ENCODE measurements at places on chromosomes 1 and 21.

- DNase-seq, result no peak
Measured at GRCh38 chr1:20446796-20447195, 39.2 kb downstream of the CAMK2N1 start.

GRCh38 chr1:202945483-202945882 lies 12.6 kb downstream of the ADIPOR1 start:
- DNase-seq, result no peak

GRCh38 chr21:41043014-41043413 lies 124.9 kb upstream of the BACE2 start:
- DNase-seq, result no peak

DNA sequence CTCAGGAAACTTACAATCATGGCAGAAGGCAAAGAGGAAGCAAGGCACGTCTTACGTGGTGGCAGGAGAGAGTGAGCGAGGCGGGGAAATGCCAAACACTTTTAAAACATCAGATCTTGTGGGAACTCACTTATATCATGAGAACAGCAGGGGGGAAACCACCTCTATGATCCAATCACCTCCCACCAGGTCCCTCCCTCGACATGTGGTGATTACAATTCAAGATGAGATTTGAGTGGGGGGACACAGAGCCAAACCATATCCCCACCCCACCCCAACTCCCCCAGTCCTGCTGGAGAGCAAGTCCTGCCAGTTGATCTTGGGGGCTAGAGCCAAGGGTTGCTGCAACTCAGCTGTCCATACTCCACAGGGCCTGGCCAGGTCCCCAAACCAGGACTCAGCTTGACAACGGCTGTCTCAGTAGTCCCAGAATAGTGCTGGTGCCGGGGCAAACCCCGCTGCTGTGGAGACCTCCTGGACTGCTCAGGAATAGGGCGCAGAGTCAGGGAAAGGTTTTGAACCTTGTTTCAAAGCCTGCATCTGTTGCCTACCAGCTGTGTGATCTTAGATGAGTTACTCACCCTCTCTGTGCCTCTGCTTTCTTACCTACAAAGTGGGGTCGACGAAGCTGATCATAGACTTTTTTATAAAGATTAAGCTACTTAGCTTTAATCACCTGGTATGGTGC lies 79.5 kb downstream of the STUM start:
- no peak for DNase-seq

GRCh38 chr1:94093396-94093795 lies 27.6 kb downstream of the ABCA4 start:
- DNase-seq, result no peak

DNA sequence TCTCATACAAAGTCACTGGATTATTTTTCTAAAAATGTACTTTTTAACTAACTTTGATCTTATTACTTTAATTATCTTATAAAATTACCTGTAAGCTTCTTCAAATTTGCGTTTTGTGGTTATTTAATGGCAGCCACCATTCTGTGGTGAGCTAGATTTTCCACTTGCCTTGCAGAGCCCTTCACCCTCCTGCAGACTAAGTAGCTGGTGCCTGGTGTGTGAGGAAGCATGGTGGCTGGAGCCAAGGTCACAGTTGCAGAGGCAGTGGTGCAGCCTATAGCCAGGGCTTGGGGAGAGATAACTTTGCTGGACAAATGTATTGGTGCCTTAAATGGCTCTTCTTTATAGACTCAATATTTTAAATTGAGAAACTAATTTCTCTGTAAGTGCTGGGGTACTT lies 11.2 kb upstream of the CD84 start:
- no peak for DNase-seq

DNA sequence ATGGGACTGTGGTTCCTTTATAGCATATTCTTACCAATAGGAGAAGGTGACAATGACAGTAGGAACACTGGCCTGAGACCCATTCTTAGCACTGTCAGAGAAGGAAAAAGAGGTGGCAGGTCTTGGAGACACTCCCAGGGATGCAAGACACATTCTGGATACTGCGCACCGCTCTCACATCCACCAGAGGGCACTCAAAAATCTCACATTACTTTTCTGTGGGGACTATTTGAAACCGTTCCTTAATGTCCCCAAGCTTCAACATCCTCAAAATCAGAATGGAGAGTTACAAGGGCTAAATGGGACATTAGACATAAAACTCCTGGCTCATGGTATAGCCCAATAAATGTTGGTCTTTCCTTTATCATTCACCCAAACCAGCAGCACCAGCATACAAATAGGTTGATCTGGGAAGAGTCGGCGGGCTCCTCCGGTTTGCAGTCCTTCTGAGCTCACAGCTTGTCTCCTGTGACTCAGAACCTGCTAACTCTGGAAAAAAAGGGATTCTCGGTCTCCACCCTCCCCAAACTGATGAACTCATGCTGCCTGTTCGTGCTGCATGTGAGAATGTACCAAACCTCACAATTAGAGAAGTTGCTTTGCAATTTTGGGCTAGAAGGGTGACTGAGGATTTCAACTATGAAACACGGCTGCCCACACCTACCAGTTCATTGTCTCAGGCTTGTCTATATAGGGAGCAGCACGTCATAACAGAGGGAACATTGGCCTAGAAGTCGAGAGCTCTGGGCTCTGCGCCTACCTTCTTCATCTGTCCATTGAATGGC lies 40.2 kb downstream of the IL12RB2 start:
- peak; percentile 41 for DNase-seq

GRCh38 chr21:30340714-30341573 lies 3.5 kb upstream of the KRTAP27-1 start:
- no peak for DNase-seq

DNA sequence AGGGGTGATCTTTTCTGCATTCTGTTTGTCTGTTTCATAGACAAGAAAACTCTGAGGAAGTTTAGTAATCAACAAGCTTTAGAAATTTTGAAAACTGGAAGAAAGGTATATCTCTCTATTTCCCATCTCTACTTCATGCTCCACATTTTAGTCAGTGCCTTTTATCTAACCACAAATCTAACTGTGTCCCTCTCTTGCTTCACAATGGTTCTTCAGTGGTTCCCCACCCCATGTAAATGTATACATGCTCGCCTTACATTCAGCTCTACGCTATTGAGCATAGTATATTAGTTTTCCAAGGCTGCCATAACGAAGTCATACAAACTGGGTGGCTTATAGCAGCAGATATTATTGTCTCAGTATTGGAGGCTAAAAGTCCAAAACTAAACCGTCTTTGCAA lies 14.4 kb upstream of the SAMSN1 start:
- no peak for DNase-seq

- no peak for DNase-seq
Measured at GRCh38 chr1:211478376-211478775, 13.6 kb downstream of the RD3 start.

- no peak for DNase-seq
Measured at GRCh38 chr1:164801791-164802502, 243.0 kb downstream of the PBX1 start.

GRCh38 chr1:161913482-161914140 lies 110.1 kb downstream of the OLFML2B start:
- no peak for DNase-seq

GRCh38 chr1:186849826-186850225 lies 21.1 kb downstream of the PLA2G4A start:
- DNase-seq, result no peak

GRCh38 chr21:18147678-18148077 lies 97.0 kb upstream of the CHODL start:
- no peak for DNase-seq

- no peak for DNase-seq
Measured at GRCh38 chr21:38743772-38744529, 61.8 kb upstream of the ETS2 start.

- DNase-seq, result no peak
Measured at GRCh38 chr1:194225821-194226220, 1039.4 kb upstream of the B3GALT2 start.

- DNase-seq, result no peak
Measured at GRCh38 chr1:151062741-151063371, 2.7 kb downstream of the MLLT11 start.

DNA sequence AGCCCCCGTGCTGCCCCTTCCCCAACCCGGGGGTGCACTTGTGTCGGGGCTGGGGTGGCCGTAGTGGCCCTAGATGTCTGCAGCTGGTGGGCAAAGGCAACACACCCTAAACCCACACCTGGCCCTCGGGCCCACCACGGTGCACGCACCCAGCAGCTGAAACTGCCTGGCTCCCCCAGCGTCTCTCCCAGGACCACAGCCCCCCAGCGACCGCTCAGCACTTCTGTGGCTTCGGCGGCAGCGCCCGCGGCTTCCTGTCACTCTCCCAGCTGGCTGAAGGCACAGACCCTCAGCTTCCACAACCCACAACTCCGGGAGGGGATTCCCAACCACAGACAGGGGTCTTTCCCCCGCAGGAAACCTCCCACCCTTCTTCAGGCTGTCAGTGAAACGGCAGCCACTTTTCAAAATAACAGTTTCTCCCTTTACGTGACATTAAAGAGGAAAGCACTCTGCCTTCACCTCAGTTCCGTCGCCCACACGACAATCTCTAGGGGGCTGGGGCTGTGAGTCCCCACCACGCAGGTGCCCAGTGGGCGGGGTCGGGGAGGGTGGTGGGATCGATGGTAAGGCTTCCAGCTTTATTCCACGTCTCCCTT lies 40.7 kb upstream of the COL6A2 start:
- DNase-seq, result no peak

- no peak for DNase-seq
Measured at GRCh38 chr1:197922070-197922390, 4.9 kb downstream of the LHX9 start.

GRCh38 chr1:47252795-47253194 lies 20.8 kb upstream of the TAL1 start:
- DNase-seq, result no peak

DNA sequence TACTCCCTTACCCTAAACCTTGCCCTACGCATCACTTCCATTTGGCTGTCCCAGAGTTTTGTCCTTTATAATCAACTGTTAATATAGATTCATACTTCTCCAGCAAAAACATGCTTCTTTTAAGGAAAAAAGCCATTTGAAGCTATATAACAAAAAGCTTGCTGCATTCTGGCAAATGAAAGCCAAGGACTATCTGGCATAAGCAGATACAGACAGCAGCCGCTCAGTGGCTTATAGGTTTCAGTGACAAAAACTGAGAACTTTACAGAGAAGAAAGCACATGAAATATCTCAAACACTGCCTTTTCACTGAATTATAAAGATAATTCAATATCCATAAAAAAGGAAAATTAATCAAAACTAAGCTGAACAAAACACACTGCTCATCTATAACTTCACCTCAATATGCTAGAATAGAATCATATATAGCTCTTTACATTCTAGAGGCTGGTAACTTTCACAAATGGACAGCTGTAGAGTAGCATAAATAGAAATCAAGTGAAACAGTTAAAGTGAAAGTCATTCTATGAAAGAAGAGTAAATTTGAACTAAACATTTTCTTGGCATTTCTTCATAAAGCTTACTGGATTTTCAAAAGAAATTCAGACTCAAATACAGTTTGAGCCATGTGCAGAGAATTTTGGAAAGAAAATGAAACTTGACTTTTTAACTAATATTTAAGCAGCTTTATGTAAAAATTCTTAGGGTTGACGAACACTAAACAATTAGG lies 19.6 kb downstream of the CDC42BPA start:
- no peak for DNase-seq

- DNase-seq, result no peak
Measured at GRCh38 chr1:37420456-37420855, 53.9 kb upstream of the ZC3H12A start.

- no peak for DNase-seq
Measured at GRCh38 chr1:202272103-202272845, 69.5 kb downstream of the UBE2T start.

GRCh38 chr1:183195142-183195574 lies 9.1 kb downstream of the LAMC2 start:
- no peak for DNase-seq

DNA sequence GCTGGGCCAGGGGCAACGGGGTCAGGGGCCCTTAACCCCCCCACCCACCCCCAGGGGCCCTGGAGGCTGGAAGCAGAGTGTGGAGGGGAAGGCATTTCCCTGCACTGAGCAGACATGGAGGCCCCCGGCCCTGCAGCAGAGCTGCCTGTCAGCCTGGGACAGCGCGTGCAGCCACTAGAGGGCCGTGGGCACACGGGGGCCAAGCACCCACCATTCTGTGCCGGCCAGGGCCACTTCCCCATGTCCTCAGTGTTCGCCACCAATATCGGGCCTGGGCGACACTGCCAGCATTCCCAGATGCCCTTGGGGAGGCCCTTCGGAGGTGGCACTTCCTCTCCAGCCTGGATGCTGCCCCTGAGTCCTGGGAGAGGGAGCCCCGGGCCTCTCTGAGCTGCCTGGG lies 23.2 kb upstream of the ARHGEF16 start:
- no peak for DNase-seq

DNA sequence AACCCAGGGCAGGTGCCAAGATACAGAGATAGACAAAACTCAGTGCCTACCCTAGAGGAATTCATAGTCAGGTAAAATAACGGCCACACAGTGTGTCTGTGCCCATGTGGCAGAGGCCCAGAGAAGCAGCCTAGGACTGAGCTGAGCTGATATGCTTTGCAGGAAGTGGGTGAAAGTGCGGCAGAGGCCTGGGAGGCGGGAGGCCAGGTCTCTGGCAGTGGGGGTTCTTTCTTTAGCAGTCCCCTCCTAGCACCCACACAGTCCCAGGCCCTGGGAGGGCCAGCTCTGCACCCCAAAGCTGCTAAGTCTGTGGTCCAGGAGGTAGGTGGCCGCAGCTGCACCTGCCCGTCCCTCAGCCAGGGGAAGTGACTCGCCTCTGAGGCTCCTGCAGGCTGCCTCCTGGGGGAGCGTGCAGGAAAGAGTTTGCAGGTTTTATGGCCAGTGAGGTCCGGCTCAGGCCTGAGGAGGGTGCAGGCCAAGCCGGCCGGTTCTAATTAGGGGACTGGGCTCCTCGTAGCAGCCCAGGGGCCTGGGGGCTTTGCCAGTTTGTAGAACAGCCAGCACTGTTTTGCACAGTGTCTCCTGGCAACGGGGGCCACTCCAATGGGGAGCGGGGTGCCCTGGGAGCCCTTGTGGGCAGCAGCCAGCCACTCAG lies 107.9 kb downstream of the SPSB1 start:
- DNase-seq, result no peak

DNA sequence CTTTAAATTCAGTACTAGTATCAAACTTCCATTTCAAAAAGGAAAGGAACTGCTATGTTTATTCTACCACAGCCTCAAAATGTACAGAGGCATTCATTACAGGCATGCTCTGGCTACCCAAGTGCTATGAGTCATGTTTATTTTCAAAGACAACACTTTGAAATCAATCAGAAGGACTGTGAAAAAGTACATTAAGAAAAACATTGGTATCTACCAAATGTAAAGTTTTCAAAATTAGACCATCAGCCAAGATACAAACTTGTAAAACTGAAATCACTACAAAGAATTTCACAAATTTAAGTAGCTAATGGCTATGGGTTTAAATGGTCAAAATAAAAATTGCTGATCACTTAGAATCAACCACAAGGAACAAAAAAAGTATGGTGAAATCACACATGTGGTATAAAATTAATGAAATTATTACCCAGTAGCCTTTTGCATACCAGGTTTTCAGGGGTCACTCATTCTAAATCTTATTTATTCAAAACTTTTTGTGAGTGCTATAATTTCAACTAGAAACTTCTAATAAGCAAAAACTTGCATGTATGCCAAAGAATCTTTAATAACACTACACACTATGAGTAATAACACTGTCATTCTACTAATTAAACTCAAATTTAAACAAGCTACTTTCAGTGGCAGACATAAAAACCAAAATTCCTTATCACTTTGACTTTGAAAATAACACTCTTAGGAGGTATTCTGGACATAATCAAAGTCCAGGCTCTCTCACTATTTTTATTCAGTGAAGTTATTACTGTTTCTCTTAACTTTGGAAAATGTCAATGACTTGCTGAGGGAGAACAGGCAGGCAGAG lies 49.2 kb downstream of the ENAH start:
- no peak for DNase-seq

- DNase-seq, result no peak
Measured at GRCh38 chr1:195030793-195031192, 1577.4 kb downstream of the KCNT2 start.

- DNase-seq, result no peak
Measured at GRCh38 chr1:172373864-172374263, 46.6 kb upstream of the C1orf105 start.
